GM23248 (cell line): ENCODE measurements at places on chromosomes 4 and X.

GRCh38 chrX:42248226-42248625 lies 324.9 kb upstream of the CASK start:
- DNase-seq = no peak

DNA sequence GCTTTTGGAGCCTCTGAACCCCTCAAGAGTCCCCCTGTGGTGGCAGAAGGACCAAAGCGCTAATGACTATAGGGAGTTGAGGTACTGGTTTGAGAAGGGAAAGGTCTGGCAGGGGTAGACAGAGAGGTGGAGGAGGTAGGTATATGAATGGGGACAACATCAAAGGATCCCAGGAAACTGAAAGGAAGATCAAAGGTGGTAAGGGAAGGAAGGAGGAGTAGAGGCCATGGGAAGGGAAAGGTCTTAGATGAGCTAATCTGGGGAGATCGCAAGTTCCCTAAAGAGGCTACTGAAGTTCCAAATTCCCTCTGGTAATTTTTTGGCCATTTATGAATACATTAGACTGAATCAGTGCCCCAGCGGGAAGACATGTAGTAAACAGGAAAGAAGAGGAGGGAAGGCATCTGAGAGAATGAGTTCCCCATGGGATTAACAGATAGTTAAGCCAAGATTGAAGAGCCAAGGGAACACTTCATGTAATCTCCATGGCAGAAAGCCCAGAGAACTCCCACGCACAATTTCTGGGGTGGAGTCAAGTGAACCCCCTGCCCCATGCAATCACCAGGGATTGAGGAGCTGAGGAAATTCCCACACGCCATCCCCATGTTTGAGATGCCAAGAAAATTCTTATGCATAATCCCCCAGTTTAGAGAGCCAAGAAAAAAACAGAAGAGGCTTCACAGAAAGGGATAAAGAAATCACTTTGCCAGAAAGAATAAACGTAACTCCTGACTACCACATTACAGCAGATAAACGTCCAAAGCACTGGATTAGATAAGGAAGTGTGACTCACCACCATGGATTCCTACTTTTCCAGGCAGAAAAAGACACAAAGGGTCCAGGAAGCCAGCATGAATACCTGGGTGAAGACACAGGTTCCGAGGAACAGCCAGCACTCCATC lies 25.8 kb downstream of the ZNF630 start:
- DNase-seq = peak; percentile 65

DNA sequence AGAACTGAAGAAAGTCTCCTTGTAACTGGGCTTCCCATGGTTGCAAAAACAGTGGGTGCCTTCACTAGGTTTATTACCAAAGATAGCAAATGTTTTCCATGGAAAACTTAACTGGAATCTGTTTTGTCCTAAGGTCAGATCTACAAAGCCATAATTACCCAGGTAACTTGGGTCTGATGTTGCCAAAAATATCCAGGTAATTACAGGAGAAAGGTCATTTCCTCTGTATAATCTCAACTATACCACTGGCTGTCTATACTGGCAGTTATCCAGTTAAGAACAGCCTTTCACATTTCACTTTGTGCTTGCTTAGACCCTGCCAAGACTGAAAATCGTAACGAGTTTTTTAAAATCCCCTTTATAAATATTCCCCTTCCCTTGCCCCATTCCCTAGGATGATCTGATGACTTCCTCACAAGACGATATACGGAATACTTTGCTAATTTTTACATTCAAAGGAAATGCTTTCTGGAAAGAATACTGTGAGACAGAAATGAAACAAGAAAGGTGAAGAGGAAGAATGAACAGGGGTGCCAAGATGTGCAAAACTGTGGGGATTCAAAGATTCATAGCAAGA lies 105.5 kb downstream of the MAML3 start:
- DNase-seq = no peak

- DNase-seq = no peak
Observed at GRCh38 chr4:102036016-102036415, 245.5 kb downstream of the BANK1 start.

DNA sequence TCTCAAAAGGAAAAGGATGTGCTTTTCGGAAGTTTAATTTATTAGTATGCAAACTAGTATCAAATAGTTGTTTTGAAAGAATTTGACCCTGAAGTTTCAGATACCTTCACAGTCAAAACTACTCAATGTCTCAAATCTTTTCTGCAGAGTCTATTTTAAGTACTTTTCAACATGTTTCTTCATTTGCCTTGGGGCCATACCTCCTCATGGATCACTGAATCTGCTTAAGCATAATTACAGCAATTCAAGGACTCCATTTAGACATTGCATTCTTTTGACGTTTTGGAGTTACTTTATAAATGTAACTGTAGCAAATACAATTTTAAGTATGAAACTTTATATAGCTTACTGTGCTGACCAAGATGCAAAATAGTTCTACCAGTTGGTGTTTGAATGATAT lies 25.5 kb downstream of the PALLD start:
- no peak for DNase-seq

- DNase-seq = peak; percentile 66
Observed at GRCh38 chr4:87498446-87498900, 30.7 kb downstream of the SPARCL1 start.

- peak; percentile 69 for DNase-seq
Observed at GRCh38 chr4:3322059-3322550, 29.3 kb downstream of the RGS12 start.
